ENCODE measurements at places on chromosomes 5 and 9. TPM values are rescaled to one million over a fixed set of nuclear protein-coding genes. Genes with fewer than 3 reads are reported as not detected.

DNA sequence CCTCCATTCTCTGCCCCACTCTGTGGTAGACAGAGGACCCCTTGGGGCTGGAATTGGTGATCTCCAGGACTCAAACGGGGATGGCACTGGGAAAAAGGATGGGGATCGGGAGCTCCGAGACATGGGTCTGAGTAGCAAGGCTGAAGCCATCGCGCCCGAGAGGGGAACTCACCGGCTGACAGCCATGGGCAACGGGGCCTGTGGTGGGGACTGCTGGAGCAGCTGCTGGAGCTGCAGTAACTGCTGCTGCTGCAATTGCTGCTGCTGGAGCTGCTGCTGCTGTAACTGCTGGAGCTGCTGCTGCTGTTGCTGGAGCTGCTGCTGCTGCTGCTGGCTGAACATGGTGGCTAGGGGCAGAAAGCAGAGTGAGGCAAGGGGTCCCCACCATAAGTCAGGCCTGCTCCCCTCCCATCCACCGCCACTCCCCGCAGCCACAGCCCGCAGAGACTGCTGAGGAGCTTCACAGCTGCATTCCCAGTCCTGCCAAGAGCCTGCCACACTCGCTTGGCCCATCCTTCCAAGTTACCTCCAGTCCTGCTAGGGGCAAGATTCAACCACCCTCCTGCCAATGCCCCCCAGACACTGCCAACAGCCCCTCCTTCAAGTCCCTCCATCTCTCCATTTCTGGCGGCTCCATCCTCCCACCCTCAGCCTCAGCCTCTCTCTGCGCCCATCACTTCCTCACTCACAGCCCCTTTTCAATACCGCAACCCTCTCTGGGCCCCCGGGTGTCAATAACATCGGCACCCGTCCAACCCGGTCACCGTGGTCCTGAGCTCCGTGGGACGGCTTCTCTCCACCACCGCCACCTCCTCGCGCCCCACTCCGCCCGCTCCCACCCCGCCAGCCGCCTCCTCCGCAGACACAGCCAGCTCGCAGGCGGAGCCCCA, 611 bp downstream of the CIZ1 start:
- DNase-seq: no peak

DNA sequence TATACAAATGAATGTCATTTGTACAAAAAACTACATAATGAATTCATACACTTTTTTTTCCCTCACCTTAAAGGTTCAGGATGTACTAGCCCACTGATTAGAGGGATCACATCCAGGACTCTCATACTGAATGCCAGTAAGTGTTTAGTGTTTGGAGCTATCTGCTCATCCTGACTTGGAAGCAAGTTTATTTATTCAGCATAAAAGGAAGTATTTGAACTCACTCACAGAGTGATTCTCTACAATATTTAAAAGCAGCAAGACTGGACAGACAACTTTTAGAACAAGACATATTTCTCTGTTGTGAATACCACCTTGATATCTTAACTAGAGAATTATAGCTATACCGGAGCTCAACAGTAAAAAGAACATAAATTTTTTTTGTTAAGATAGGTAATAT, 14.8 kb upstream of the IQGAP2 start:
- no peak for DNase-seq

GRCh38 chr5:95630394-95630917, 10.6 kb downstream of the GPR150 start:
- DNase-seq: no peak

GRCh38 chr9:2311920-2312319, 296.8 kb downstream of the SMARCA2 start:
- DNase-seq: no peak

GRCh38 chr5:68464424-68464823, 248.9 kb downstream of the PIK3R1 start:
- DNase-seq: peak; percentile 22

DNA sequence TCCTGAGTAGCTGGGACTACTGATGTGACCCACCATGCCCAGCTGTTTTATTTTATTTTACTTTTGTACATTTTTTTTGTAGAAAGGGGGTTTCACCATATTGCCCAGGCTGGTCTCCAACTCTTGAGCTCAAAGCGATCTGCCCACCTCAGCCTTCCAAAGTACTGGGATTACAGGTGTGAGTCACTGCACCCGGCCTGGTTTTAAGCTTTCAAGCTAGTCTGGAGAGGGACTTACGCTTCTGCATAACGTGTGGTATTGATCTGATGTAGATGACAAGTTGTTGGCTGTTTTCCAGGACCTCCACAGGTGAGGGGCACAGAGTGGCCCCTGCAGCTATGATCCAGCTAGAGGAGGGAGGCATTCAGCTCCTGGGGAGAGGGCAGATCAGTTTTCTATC, 6.8 kb upstream of the CCL21 start:
- no peak for DNase-seq

DNA sequence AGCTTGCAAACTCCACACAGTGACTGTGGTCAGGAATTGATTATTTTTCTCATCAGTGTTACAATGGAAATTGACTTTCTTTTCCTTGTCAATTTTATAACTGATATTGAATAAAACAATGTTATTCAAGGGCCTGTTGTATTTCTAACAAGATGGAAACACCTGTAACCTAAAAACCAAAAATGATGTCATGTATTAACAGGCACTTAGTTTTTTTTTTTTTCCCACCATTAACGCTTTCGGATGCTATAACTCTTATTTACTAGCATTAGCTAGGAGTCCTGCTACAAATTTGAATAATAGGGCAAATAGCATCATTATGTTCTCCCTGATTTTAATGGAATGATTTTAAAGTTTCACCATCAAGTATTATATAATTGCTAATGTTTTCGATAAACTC, 30.3 kb downstream of the RNF180 start:
- no peak for DNase-seq

DNA sequence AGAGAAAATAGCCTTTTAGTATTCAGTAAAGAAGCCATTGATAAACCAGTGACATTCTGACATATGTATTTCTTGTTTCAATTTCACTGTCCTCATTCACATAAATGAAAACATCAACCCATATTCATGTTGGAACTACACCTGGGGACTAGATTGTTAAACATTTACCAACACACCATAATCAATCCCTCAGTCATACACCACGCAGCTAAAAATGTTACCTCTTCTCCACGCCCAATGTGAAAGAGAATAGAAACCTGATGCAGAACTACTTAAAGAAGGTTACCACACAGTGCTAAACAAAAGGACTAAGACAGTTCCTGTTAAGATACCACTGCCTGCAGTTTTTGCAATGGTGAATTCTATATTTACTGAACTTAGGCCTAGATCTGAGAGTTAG, 518.9 kb downstream of the PRELID2 start:
- DNase-seq: no peak

- DNase-seq: no peak
These were observed 168.0 kb downstream of the CCDC171 start for GRCh38 chr9:15720861-15721260.

DNA sequence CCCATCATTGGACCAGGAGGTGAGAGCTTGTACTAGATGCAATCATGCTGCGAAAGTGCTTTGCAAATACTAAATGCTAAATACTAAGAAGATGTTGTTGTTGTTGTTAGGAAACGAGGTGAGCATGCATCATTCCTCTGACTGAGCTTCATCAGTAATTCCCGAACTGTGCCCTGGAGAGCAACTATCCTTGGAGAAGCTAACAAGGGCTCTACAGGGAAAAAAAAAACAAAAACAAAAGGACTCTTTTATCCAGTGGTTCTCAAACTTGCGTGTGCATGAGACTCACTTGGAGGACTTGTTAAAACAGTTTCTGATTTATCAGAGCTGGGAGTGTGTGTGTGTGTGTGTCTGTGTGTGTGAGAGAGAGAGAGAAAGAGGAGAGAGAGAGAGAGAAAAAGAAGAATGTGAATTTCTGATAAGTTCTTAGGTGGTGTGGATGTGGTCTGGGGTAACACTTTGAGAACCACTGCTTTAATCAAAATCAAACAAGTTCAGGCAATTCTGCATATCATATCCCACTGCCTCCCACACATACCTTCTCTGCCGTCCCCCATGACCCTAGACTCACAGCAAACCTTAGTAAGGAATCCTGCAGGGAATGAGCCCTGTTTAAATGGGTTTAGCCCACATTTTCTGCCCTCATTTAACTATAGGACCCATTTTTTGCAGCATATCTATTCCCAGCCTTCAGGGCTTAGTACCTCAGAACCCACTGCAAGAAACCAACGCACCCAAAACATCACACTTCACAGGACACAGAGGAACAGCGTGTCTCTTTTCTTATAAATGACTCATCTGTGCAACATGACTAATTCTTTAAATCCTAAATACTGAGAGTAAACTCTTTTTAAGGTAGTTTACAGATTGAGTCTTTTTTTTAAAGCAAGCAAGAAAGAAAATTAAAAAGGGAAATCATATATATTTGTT, 48.9 kb downstream of the PDE6A start:
- DNase-seq: no peak

DNA sequence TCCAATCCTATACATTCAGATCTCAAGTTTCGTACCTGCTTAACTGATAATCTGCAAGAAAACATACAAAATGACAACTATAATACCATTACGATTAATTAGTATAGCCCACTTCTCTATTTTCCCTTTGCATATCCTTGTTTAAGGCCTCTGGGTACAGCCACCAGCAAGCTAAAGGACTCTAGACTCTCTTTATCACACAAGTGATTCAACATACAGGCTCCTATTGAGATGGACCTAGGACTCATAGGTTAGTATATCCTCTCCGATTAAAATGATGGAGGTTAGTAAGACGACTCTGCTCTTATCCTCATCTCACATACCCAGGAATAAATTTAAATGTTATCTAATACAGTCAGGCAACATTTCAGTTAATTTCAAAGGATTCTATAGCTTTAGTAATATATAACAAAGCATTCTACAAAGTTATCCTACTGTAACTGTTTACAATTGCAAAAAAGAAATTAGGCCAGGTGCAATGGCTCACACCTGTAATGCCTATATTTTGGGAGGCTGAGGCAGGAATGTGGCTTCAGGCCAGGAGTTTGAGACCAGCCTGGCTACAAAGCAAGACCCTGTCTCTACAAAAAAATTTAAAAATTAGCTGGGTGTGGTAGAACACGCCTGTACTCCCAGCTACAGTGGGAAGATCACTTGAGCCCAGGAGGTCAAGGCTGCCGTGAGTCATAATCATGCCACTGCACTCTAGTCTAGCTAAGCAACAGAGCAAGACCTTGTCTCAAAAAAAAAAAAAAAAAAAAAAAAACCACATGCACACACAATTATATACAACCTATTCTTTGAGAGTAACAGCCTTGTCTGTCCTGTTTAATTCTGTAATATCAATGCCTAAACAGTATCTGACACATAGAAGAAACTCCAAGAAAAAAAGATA, 15.4 kb downstream of the HAUS6 start:
- no peak for DNase-seq

- no peak for DNase-seq
These were observed 117.9 kb upstream of the GRIA1 start for GRCh38 chr5:153372425-153373129.

- peak; percentile 8 for DNase-seq
These were observed 63.8 kb upstream of the RNF130 start for GRCh38 chr5:180135128-180135955.

GRCh38 chr5:151413800-151414199, 33.6 kb upstream of the SLC36A1 start:
- DNase-seq: no peak

GRCh38 chr5:169742771-169743296, 105.8 kb downstream of the DOCK2 start:
- no peak for DNase-seq

GRCh38 chr5:176474476-176474875, 26.3 kb downstream of the FAF2 start:
- no peak for DNase-seq

DNA sequence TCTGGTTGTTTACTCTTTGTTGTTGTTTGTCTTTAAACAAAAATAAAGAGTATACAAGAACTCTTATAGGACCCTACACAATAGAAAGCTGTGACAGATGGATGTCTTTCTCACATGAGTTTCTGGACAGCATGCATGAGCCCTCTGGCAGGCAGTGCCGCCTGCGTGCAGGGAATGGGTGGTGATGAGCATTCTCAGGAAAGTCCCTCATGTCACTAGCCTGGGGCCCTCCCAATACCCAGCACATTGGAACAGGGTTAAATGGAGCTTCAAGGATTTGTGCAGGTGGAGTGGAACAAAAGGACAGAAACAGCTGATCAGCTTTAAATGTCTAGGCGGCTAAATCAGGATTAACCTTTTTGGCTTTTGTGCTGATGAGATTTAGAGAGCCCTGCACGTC, 181.0 kb upstream of the CD180 start:
- DNase-seq: no peak

DNA sequence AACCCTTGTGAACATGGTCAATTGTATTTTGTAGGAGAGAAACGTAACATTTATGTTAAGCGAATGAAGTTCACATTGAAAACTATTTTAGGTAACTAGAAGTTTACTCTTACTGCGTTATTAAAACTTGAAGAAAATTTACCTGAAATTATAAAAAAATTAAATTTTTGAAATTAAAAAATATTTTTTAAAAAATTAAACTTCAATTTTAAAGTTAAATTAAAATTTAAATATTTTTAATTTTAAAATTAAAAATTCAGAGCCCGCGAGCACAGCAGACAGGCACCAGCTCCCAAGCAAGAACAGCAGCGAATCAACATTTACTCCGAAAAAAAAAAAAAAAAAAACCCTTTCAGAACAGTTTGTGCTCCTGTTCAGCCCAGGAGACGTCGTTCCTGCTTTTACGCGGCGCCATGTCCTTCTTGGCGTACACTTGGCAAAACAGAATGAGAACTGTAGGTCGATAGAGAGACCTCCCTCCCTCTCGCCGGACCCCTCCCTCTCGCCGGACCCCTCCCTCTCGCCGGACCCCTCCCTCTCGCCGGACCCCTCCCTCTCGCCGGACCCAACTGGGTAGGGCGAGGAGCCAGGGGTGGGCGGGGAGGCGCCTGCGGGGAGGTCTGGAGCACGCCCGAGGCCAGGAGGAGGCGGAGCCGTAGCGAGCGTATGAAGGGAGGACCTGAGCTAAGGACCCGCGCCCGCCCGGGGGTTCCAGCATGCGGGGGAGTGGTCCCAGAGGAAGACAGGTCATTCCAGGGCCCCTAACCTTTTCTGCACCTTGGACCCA, 235.8 kb downstream of the ROR2 start:
- no peak for DNase-seq

- DNase-seq: no peak
These were observed 284.0 kb upstream of the IRX2 start for GRCh38 chr5:3035452-3035851.

GRCh38 chr5:163619273-163619934, 114.0 kb downstream of the MAT2B start:
- DNase-seq: no peak

GRCh38 chr9:15824310-15824709, 271.5 kb downstream of the CCDC171 start:
- DNase-seq: no peak

- no peak for DNase-seq
These were observed 99.0 kb downstream of the MUSK start for GRCh38 chr9:110767559-110768063.

- DNase-seq: no peak
These were observed 507.3 kb upstream of the TYRP1 start for GRCh38 chr9:12185856-12186255.

HRCT1 gene
- total RNA-seq: not detected

HARS1 gene
- total RNA-seq: 110 TPM

ALDOB gene
- not detected for total RNA-seq

CXCL14 gene
- total RNA-seq: not detected

GABBR2 gene
- not detected for total RNA-seq

TLX3 gene
- not detected for total RNA-seq

SV2C gene
- 0.32 TPM for total RNA-seq

FBXL7 gene
- 0.05 TPM for total RNA-seq
